Right renal pelvis (tissue), 4 donors: ENCODE measurements at places on chromosomes 6 and 20. TPM values are rescaled to one million over a fixed set of nuclear protein-coding genes. Genes with fewer than 3 reads are reported as not detected.

GRCh38 chr6:167968091-167968490, 29.4 kb upstream of the KIF25 start:
- DNase-seq = no peak

GRCh38 chr6:17211101-17211500, 70.1 kb upstream of the RBM24 start:
- DNase-seq = no peak

DNA sequence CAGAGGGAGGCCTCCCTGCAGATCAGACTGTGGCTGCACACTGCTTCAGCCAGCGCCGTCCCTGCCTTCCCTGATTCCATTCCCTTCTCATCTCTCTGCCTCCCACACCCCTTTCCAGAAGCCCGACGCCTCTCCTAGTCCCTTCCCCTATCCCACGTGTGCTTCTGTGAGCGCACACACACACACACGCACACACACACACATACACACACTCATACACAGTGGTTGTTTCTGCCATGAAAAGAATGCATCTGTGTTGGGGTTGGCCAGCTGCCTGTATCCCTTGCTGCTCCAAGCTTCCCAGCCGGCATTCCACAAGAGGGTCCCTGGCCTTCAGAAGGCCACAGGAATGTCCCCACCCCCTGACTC, 51.7 kb downstream of the MOCS1 start:
- DNase-seq = peak; percentile 68

DNA sequence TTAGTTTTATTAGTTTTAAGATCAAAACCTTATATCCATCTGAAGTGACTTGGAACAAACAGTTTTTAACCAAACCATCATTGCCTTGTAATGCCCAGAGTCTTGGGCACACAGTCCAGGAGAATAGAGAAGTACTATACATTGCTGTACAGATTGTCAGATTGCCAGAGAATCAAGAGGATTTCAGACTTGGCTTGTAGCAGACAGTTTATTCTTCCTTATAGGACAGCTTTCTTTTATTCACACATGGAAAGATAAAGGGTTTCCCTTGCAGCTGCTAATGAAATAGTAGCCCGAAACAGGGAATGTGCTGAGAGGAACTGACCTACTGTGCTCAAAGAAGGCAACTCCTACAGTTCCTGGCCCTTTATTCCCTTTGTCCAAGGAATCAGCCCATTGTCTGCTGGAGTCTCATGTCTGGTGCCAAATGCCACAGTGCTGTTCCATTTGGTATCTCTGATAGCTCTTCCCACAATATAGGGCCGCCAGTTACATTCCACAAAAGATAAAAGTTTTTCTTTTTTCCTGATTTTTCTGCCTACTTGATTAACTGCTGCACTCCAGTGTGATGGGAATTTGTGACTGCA, 30.6 kb downstream of the DCBLD1 start:
- DNase-seq = no peak

LAMP5 gene
- polyA plus RNA-seq = 6.1 TPM

PRKN gene
- 9.6 TPM for polyA plus RNA-seq

ORC3 gene
- 44.0 TPM for polyA plus RNA-seq

GJA10 gene
- not detected for polyA plus RNA-seq
